ENCODE measurements at places on chromosomes 3 and 15. TPM values are rescaled to one million over a fixed set of nuclear protein-coding genes. Genes with fewer than 3 reads are reported as not detected.

GRCh38 chr3:87437765-87438164 lies 161.4 kb upstream of the POU1F1 start:
- no peak overlapping the region for H3K27ac ChIP-seq
- no peak overlapping the region for H3K4me3 ChIP-seq
- DNase-seq, result no peak
- H3K27me3 ChIP-seq, result no peaks in the 10 kb centered on the region
- no peaks in the 10 kb centered on the region for H3K4me1 ChIP-seq
- no peaks in the 10 kb centered on the region for H3K36me3 ChIP-seq

DNA sequence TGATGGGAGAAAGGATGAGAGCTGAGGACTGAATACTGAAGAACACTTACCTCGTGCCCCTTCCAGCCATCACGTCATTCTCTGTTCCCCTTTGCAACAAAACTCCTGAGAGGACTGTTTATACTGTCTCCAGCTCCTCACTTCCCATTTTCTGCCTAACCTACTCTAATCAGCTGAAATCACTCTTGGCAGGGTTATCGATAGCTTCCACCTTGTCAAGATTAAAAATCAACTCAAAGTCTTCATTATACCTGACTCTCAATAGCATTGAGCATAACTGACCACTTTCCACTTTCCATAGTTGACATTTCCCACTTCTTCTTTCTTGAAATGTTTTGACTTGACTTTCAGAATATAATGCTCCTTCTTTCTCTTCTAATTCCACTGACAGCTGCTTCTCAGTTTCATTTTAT lies 4.3 kb downstream of the BTBD1 start:
- H3K36me3 ChIP-seq, result no peaks in the 10 kb centered on the region
- DNase-seq, result no peak
- H3K27ac ChIP-seq, result no peak overlapping the region

- no peak for DNase-seq
- H3K27ac ChIP-seq, result no peak overlapping the region
Measured at GRCh38 chr15:70348581-70349344, 251.0 kb upstream of the TLE3 start.

DNA sequence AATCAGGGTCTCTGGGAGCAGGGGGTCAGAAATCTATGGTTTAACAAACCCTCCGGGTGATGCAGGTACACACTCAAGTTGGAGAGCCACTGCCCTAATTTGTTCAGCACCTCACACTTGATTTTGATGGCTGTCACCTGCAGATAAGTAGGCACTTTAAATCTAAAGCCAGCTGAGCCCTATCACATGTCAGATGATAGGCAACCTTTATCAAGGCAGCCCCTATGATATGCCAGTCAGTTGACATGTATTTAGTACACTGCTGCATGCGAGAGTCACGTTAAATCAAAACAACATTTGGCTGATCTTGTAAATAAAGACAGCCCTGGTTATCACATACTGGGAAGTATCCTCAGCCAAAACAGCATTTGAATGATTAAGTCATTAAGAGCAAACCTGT lies 104.4 kb upstream of the MCTP2 start:
- H3K4me1 ChIP-seq, result no peaks in the 10 kb centered on the region
- DNase-seq, result no peak
- H3K27ac ChIP-seq, result no peak overlapping the region
- H3K36me3 ChIP-seq, result no peaks in the 10 kb centered on the region

DNA sequence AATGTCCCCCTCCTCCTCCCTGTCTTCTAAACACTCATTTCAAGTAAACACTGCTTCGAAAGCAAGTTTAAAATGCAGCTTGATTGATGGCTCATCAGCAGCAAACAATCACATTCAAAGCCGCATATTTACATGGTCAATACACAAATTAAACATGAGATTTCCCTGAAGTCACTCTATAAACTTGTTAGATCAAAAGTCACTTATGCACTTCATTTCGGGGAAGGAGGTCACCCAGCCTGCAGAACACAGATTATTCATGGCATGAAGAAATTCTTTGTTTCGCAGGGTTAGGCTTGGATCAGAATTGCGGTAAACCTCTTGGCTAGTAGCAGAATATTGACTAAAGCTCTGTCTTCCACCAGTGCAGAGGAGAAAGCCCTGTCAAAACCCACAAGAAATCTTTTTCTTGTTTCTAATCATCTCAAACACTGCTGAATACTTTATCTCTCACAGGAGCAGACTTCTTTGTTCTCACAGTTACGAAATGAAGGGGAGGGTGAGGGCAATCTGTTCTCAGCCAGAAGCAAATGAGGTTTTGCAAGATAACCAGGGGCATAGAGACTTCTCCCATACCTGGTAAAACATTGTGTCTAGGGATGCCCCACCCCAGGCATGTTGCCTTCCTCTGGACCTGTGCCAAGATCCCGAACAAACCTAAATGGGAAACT lies 133.3 kb upstream of the CHL1 start:
- H3K36me3 ChIP-seq, result no peaks in the 10 kb centered on the region
- H3K4me1 ChIP-seq, result no peaks in the 10 kb centered on the region
- no peaks in the 10 kb centered on the region for H3K27me3 ChIP-seq

DNA sequence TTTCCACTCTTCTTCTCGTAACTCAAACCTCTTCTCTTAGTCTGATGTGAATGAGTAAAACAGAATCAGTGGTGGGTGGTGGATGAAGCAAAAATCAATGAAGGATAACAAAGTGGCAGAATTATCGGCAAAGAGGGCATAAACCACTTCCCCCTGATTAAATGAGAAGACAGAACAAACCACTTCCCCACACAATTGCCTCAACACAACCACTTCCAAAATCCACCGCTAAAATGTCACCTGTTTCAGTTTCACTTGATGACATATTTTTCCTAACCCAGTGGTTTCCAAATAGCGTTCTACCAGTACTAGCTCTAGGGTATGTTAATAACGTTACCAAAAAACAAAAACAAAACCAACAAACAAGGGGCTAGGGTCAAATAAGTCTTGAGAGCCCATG lies 478.7 kb upstream of the WNT5A start:
- H3K27ac ChIP-seq, result no peak overlapping the region
- no peak overlapping the region for H3K4me3 ChIP-seq
- no peaks in the 10 kb centered on the region for H3K4me1 ChIP-seq
- H3K36me3 ChIP-seq, result no peaks in the 10 kb centered on the region

GRCh38 chr3:138412821-138413551 lies 21.4 kb upstream of the ESYT3 start:
- no peak for DNase-seq
- no peaks in the 10 kb centered on the region for H3K36me3 ChIP-seq
- no peaks in the 10 kb centered on the region for H3K27me3 ChIP-seq
- H3K4me3 ChIP-seq, result no peak overlapping the region
- H3K27ac ChIP-seq, result no peak overlapping the region
- no peaks in the 10 kb centered on the region for H3K4me1 ChIP-seq

GRCh38 chr3:120767106-120767505 lies 24.6 kb downstream of the GTF2E1 start:
- H3K36me3 ChIP-seq, result no peaks in the 10 kb centered on the region
- H3K27ac ChIP-seq, result peak overlapping the region; percentile 43
- H3K4me3 ChIP-seq, result no peak overlapping the region
- H3K27me3 ChIP-seq, result no peaks in the 10 kb centered on the region
- no peak for DNase-seq

DNA sequence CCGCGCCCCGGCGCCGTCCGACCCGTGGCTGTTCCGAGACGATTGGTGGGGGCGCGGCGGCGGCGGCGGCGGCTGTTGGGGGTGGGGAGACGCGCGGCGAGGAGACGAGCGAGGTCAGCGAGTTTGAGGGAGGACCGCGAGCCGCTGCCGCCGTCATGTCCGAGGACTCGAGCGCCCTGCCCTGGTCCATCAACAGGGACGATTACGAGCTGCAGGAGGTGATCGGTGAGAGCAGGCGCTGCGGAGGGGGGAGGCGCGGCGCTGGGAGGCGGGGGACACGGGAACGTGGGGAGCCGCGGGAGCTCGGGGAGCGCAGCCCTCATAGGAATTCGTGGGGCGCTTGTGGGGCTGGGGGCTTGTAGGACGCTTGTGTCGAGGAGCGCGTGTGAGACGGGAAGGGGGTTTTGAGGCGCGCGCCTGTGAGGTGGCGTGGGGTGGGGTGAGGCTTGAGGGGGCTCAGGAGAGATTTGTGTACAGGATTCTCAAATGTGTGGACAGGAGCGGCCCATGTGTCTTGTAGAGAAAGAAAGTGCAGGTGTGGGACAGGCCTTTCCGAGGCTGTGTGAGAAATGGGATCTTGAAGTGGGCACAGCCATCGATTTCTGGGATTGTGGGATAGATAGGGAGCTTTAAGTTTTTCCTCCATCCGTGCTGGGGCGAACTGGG lies 518 bp downstream of the OXSR1 start:
- peaks cover 10% of the 10 kb centered on the region for H3K4me1 ChIP-seq
- no peak for DNase-seq
- H3K4me3 ChIP-seq, result peak overlapping the region; percentile 100
- H3K36me3 ChIP-seq, result no peaks in the 10 kb centered on the region
- H3K27ac ChIP-seq, result peak overlapping the region; percentile 89

DNA sequence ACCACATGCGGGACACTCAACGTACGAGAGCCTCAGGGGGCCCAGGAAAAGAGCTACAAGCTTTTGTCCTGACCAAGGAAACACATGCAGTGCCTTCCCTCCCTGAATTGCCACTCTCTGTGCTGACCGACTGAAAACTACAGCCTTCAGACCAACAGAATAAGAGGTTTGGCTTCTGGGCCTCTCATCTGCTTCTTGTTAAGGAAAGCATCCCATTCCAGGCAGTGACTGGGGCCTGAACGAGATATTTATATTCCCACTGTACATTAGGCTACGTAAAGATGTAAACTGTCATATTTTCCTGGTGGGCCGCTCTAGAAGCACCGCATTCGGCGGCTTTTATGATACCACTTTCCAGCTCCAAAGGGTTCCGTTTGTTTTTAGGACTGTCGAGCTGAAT lies 208.9 kb upstream of the TPM1 start:
- no peaks in the 10 kb centered on the region for H3K4me1 ChIP-seq
- no peaks in the 10 kb centered on the region for H3K27me3 ChIP-seq
- no peaks in the 10 kb centered on the region for H3K36me3 ChIP-seq
- no peak overlapping the region for H3K4me3 ChIP-seq

GRCh38 chr3:187770224-187770623 lies 25.0 kb upstream of the BCL6 start:
- no peak overlapping the region for H3K4me3 ChIP-seq
- H3K36me3 ChIP-seq, result no peaks in the 10 kb centered on the region
- no peaks in the 10 kb centered on the region for H3K4me1 ChIP-seq
- DNase-seq, result no peak

DNA sequence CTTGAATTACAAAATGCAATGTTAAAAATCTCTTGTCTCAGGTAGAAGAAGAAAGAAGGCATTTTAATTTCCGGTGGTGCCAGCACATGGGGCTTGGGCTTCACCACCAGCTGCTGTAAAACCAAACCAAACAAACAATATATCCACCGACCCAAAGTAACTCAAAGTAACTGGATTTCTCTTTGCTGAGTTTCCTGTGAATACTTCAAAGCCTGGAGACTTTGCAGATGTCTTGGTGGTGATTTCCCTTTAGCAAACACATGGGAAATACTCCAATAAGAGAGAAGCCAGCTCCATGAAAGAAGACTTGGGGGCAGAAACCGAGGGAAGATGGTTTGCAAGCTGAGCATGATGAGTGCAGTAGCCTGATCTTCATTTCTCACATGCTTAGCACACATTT lies 62.6 kb downstream of the EIF4E3 start:
- no peaks in the 10 kb centered on the region for H3K27me3 ChIP-seq
- no peaks in the 10 kb centered on the region for H3K4me1 ChIP-seq
- H3K4me3 ChIP-seq, result no peak overlapping the region
- H3K27ac ChIP-seq, result no peak overlapping the region

- H3K4me3 ChIP-seq, result no peak overlapping the region
- H3K4me1 ChIP-seq, result no peaks in the 10 kb centered on the region
- H3K27ac ChIP-seq, result no peak overlapping the region
Measured at GRCh38 chr3:120144267-120144666, 50.0 kb upstream of the GSK3B start.

- no peaks in the 10 kb centered on the region for H3K4me1 ChIP-seq
- H3K27me3 ChIP-seq, result no peaks in the 10 kb centered on the region
- no peak for DNase-seq
- H3K27ac ChIP-seq, result no peak overlapping the region
- no peak overlapping the region for H3K4me3 ChIP-seq
Measured at GRCh38 chr3:99825004-99825640, 7.5 kb downstream of the CMSS1 start.

DNA sequence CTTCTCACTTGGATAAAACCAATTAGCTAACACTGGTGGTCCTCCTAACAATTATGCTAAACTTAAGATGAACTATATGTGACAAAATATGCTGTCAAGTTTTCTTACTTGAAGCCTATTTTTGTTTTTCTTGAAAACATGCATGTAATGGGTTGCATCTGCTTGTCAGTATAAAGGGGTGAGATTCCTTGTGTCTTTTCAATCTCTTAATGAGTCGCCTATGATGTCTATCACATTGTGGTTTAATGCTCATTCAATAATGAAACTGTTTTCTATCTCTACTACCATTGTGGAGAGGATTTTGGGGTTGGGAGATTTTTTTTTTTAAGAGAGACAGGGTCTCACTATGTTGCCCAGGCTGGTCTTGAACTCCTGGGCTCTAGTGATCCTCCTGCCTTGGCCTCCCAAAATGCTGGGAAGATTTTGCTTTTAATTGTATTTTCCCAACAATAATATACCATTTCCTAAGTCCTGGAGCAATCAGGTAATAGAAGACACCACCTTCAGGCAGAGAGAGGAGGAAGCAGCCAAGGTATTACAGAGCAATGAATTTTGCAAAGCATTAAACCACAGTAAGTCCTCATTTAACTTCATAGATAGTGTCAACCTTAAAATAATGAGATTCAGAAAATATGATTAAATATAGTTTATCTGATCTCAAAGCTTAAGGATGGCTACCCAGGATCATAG lies 17.4 kb upstream of the TRMT10C start:
- H3K27me3 ChIP-seq, result no peaks in the 10 kb centered on the region
- H3K4me3 ChIP-seq, result no peak overlapping the region
- DNase-seq, result no peak
- H3K36me3 ChIP-seq, result no peaks in the 10 kb centered on the region
- no peaks in the 10 kb centered on the region for H3K4me1 ChIP-seq
- no peak overlapping the region for H3K27ac ChIP-seq

- no peak overlapping the region for H3K4me3 ChIP-seq
- H3K36me3 ChIP-seq, result no peaks in the 10 kb centered on the region
- peak; percentile 81 for DNase-seq
- H3K27ac ChIP-seq, result peak overlapping the region; percentile 34
Measured at GRCh38 chr3:123096731-123097130, 29.9 kb downstream of the PDIA5 start.

DNA sequence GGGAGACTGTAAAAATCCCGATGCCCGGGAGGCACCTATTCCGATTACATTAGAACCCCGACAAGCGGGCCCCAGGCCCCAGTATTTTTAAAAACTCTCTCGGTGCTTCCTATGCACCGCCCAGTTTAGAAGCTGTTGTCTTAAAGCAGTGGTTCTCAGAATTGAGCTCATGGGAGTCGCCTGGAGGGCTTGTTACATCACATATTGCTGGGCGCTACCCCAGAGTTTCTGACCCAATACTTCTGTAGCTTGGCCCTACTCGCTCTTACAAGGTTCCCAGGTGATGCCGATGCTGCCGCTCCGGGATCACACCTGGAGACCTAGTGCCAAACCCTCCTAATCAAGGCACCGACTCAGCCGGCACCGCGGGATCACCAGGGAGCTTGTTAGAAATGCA lies 35.2 kb downstream of the CPN2 start:
- peaks cover 11% of the 10 kb centered on the region for H3K4me1 ChIP-seq
- DNase-seq, result peak; percentile 52
- no peaks in the 10 kb centered on the region for H3K36me3 ChIP-seq
- H3K4me3 ChIP-seq, result no peak overlapping the region

DUOX1 gene
- 0.23 TPM for total RNA-seq

SIDT1 gene
- total RNA-seq, result 4.0 TPM

SUCNR1 gene
- 0.23 TPM for total RNA-seq

TLR9 gene
- 1.5 TPM for total RNA-seq

PEX5L gene
- 0.30 TPM for total RNA-seq

CCDC191 gene
- 4.6 TPM for total RNA-seq

OSTN gene
- not detected for total RNA-seq
